Occipital lobe (tissue), 3 donors: ENCODE measurements at places on chromosomes 12 and 14. TPM values are rescaled to one million over a fixed set of nuclear protein-coding genes. Genes with fewer than 3 reads are reported as not detected.
A peak's percentile ranks its signal among the peaks of the same experiment; 100 is the strongest.

The CCDC196 gene
- total RNA-seq: not detected

DNA sequence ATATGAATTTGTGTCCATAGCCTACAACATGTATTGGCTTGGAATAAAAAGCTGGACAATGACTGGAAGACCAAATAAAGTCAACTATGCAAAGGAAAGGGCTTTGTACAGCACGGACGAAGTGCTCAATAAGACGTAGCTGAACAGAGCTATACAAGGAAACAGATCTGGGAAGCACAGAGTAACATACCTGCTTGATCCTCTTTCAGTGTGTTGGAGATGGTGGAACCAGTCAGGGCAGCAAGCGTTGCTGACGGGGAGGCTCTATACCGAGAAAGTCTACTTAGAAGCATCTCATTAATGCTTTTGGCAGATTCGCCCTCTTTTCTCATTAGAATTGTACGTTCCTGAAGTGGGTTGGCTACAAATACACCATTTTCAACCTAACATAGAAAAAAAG is 99.3 kb downstream of the HECTD4 start:
- no peak for DNase-seq

- no peak for DNase-seq
These were observed 321.9 kb upstream of the RTL1 start for GRCh38 chr14:101225157-101226152.

The CELA1 gene
- not detected for total RNA-seq

The GLT8D2 gene
- total RNA-seq: 13.9 TPM

The EIF2S3B gene
- 1.9 TPM for total RNA-seq

The MYF6 gene
- total RNA-seq: 0.47 TPM

The SCAF11 gene
- 61.3 TPM for total RNA-seq

GRCh38 chr14:29648045-29648444 is 279.6 kb downstream of the PRKD1 start:
- no peak for DNase-seq

DNA sequence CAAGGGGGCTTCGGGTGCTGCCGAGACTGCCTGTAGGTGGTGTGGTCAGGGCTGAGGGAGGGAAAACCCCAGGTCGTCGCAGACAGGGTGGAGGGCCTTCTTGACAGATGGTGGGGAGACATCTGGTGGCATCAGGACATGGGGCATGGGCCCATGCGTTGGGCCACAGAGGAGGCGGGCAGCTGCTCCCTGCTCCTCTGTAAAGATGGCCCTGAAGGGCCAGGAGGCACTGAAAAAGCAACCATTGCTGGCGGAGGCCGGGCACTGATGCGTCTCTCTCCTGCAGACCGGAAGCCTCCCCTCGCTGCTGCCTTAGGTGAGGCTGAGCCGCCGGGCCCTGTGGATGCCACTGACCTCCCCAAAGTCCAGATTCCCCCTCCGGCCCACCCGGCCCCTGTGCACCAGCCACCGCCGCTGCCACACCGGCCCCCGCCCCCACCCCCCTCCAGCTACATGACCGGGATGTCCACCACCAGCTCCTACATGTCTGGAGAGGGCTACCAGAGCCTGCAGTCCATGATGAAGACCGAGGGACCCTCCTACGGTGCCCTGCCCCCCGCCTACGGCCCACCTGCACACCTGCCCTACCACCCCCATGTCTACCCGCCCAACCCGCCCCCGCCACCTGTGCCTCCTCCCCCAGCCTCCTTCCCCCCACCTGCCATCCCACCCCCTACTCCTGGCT is 28.8 kb downstream of the CCNK start:
- no peak for DNase-seq

DNA sequence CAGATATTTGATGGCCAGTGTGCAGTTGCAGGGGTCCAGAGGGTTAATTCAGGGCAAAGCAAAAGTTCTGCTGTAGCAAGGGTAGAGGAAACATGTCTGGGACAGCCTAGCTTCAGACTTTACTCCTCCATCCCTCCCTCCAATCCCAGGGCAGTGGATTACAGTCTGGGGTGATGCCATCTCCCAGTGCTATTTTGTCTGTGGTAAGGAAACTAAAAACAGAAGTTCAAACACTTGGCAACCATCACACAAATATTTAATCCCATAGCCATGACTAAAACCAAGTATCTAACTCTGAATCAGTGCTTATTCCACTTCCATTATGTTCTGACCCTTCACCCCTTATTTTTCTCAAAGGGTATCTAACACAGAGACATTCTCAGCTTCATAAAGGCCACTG is 61.8 kb downstream of the PIK3C2G start:
- DNase-seq: no peak

DNA sequence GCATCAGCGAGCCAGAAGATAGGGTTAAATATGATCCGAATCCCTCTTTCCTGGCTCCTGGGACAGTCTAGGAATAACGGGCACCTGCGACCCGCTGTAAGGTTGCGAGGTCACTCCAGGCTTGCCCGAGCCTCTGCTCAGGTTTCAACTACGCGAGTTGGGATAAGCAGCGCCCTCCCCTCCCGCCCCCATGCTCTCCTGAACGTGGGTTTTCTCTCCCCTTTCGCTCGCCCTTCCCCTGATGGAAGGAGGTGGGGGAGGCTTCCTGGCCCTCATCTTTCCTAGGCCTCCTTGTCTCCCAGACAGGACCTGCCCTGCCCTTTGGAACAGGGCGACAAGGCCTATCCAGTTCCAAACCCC is 753 bp upstream of the ATP5MC2 start:
- DNase-seq: no peak

- DNase-seq: no peak
These were observed 5.1 kb downstream of the KMT5A start for GRCh38 chr12:123388951-123389559.

The TSHR gene
- total RNA-seq: under 0.01 TPM

DNA sequence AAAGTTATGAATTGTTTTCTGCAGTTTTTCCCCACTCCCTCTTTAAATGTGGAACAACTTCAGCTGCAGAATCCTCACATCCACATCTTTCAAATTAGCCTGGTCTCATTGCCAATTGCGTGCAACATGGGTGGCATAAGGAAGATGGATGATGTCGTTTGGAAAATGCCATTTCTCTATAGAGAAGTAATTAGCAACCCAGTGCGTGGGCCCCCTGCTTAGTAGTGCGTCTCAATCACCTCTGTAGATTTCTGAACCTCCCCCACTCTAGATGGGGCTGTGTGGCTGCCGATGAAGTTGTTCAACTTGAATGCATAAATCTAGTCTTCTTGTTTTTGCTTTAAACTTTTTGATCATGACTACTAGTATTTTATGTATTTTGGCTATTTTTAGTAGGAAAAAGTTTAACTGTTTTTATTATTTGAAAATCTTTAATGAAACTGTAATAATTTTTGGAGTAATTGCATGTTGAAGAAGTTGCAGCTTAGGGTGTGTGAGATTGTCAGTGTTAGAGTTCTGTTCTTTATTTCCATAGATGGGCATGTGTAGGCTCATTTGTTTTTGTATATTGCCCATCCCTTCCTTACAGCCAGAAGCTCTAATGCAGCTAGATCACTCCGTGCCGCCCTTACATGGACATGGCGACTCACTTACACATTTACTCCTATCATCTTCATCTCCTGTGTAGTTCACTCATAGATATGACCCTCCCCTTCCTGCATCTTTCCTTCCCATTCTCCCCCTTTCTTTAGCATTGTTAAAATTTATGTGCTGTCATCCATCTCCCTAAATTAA is 358.2 kb downstream of the DIO2 start:
- no peak for DNase-seq

GRCh38 chr14:84927096-84927827 is 602.7 kb upstream of the FLRT2 start:
- DNase-seq: no peak

GRCh38 chr14:101620821-101621785 is 59.8 kb downstream of the DIO3 start:
- no peak for DNase-seq

DNA sequence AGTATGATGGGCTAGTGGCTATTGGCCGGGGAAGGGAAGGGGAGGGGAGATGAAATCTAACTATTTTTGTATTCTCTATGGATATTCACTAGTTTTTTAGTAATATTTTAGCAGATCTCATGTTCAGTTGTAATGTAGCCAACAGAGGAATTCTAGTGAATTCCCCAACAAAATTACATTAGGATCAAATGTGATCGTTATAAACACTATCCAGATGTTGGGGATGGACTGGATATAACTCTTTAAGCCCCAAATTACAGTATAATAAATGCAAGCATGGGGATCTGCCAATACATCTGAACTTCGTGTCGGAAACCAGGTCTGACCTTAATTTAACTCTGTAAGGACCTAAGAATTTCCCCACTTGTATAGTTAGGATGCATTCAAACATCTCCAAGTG is 21.5 kb downstream of the LLPH start:
- no peak for DNase-seq

- no peak for DNase-seq
These were observed 25.0 kb downstream of the PRICKLE1 start for GRCh38 chr12:42564556-42564955.

The RIMBP2 gene
- total RNA-seq: 39.5 TPM

The VRTN gene
- not detected for total RNA-seq

DNA sequence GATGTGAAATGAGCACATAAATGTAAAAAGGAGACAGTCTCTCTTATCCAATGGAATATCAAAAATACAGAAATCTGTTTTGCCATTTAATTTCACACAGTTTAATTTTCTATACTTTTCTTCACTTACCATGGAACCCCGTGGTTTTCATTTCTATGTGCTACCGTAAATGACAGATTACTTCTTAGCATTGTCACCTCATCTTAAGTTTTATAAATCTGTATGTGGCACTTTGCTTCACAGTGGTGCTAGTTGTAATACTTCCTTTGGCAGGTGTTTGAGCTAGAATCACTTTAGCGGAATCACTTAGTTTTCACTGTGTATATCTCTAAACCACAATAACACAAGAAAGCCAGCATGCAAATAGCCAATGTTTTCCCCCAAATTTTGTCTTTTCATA is 781.9 kb upstream of the MGAT4C start:
- no peak for DNase-seq

DNA sequence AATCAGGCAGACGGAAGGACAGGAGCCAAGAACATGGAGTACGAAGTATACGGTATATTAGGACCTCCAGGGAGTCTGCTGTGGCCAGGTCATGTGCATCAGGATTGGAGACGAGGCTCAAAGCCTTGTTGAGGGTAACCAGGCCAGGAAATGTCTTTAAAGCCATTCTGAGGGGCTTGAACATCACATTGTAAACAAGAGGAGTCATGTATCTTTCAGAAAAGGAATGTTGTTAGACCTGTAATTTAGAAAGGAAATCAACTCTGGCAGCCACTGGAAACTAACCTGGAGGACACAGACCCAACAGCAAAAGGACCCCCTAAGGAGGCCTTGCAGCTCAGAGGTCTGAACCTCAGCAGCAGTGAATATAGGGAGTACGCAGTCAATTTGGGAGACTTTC is 7.5 kb downstream of the MAP3K9 start:
- DNase-seq: no peak

- DNase-seq: no peak
These were observed 32.4 kb upstream of the BMAL2 start for GRCh38 chr12:27300226-27300625.

- DNase-seq: peak; percentile 69
These were observed 781 bp downstream of the NPAS3 start for GRCh38 chr14:32939254-32940065.

- no peak for DNase-seq
These were observed 10.1 kb upstream of the NT5DC3 start for GRCh38 chr12:103851127-103851526.

GRCh38 chr12:43029971-43030370 is 440.4 kb upstream of the PRICKLE1 start:
- no peak for DNase-seq

GRCh38 chr12:105983622-105984320 is 155.0 kb downstream of the NUAK1 start:
- no peak for DNase-seq

DNA sequence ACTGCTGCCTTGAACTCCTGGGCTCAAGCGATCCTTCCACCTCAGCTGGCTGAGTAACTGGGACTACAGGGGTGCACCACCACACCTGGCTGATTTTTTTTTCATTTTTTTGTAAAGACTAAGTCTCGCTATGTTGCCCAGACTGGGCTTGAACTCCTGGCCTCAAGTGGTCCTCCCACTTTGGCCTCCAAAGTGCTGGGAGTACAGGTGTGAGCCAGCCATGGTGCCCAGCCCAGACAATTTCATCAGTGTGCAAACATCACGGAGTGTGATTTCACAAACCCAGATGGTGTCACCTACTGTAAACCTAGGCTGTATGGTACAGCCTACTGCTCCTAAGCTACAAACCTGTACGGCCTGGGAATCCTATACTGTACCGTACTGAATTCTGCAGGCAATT is 6.9 kb upstream of the BCL7A start:
- no peak for DNase-seq

DNA sequence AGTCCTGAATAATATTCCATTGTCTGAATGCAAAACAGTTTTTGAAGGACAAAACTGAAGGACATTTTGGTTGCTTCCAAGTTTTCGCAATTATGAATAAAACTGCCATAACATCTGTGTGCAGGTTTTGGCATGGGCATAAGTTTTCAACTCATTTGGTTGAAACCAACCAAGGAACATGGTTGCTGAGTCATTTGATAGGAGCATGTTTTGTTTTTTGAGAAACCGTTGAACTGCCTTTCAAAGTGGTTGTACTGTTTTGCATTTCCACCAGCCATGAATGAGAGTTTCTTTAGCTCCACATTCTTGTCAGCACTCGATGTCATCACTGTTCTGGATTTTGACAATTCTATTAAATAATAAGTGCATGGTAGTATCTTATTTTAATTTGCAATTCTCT is 23.0 kb upstream of the GSG1 start:
- no peak for DNase-seq

GRCh38 chr14:81427348-81428058 is 27.4 kb upstream of the STON2 start:
- no peak for DNase-seq

GRCh38 chr14:23041729-23042128 is 283 bp upstream of the PSMB11 start:
- DNase-seq: no peak

- no peak for DNase-seq
These were observed 270.2 kb downstream of the ALG10B start for GRCh38 chr12:38586789-38587188.

The C1S gene
- 10.8 TPM for total RNA-seq

- DNase-seq: no peak
These were observed 183.0 kb downstream of the SLC15A5 start for GRCh38 chr12:16094437-16094836.

- no peak for DNase-seq
These were observed 1553.8 kb upstream of the FLRT2 start for GRCh38 chr14:83975841-83976770.

The SCFD1 gene
- 195 TPM for total RNA-seq

GRCh38 chr12:116876151-116876869 is 4.9 kb downstream of the HRK start:
- DNase-seq: no peak

The CLEC2D gene
- 11.4 TPM for total RNA-seq

- no peak for DNase-seq
These were observed 53.6 kb downstream of the BRMS1L start for GRCh38 chr14:35879654-35880249.

The KRT79 gene
- total RNA-seq: not detected

The TMEM119 gene
- total RNA-seq: 2.2 TPM

The MIPOL1 gene
- 29.9 TPM for total RNA-seq

- DNase-seq: no peak
These were observed 77.7 kb downstream of the KCNK10 start for GRCh38 chr14:88245321-88245720.

The CCDC175 gene
- total RNA-seq: 3.3 TPM

GRCh38 chr14:105152794-105153241 is 15.8 kb downstream of the JAG2 start:
- no peak for DNase-seq

GRCh38 chr12:64782191-64782876 is 23.1 kb upstream of the GNS start:
- DNase-seq: no peak

The ZFYVE21 gene
- 37.7 TPM for total RNA-seq
